NCI-H2029 treated with DMSO at 0.1 percent for 48 hours (cell line): ENCODE measurements at places on chromosomes 13 and 19.

GRCh38 chr13:65293530-65294198 lies 1936.5 kb downstream of the PCDH9 start:
- DNase-seq, result no peak

GRCh38 chr13:64925284-64925683 lies 2304.9 kb downstream of the PCDH9 start:
- DNase-seq, result no peak

DNA sequence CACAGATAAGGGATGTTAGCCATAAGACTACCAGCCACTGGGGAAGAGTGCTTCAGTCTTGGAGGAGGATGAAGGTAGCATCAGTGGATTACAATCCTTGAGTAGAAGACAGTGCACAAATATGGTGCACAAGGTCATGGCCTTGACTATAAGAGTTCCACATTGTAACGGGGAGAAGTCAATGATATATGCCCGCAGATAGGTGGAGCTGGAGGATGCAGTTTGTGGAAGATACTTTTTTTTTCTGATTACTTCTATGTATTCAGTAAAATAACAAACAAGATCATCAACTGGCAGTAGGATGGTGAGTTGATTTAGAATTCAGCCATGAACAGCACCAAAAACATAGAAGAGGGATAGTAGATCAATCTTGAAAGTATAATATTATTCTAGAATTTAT lies 926.8 kb upstream of the MIR17HG start:
- no peak for DNase-seq

GRCh38 chr19:19493841-19494546 lies 21.4 kb downstream of the TSSK6 start:
- DNase-seq, result no peak

DNA sequence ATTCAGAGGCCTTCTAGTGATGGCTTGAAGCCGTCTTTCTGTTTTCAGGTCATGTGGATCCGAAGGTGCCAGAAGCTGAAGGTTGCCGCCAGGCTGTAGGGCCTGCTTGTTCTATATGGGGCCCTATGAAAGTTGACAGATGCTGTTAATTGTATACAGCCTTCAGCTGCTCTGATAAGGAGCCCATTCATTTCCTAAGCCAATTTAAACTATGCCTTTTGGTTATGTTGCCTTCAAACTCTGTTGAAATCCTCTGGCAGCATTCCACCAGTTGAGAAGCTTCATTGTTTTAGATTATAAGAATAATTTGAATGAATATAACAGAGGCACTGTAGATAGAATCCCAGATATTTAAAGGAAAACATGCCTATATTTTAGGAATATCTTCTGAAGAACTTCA lies 34.4 kb downstream of the RAP2A start:
- DNase-seq, result no peak
